ENCODE measurements at places on chromosomes 12 and 14.

DNA sequence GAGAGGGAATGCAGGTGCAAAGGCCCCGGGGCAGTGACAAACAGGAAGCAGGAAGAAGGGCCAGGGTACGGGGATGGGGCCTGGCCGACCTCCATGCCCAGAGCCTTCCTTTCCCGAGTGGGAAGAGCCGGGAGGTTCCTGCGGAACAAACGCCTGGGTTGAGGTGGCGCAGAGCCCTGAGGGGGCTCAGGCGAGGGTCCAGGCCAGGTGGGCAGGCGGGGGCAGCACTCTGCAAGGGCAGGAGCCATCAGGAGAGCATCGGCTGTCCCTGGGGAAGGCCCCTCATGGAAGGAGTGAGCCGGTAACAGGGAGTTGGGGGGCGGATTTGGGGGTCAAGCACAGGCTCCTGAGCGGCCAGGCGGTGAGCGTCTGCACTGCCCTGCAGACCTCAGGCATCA, 18.1 kb upstream of the FBRSL1 start:
- no peak for DNase-seq

- no peak for DNase-seq
Measured at GRCh38 chr12:124938587-124938986, 24.1 kb upstream of the UBC start.

GRCh38 chr14:95313190-95313589, 6.5 kb downstream of the CLMN start:
- DNase-seq, result no peak

DNA sequence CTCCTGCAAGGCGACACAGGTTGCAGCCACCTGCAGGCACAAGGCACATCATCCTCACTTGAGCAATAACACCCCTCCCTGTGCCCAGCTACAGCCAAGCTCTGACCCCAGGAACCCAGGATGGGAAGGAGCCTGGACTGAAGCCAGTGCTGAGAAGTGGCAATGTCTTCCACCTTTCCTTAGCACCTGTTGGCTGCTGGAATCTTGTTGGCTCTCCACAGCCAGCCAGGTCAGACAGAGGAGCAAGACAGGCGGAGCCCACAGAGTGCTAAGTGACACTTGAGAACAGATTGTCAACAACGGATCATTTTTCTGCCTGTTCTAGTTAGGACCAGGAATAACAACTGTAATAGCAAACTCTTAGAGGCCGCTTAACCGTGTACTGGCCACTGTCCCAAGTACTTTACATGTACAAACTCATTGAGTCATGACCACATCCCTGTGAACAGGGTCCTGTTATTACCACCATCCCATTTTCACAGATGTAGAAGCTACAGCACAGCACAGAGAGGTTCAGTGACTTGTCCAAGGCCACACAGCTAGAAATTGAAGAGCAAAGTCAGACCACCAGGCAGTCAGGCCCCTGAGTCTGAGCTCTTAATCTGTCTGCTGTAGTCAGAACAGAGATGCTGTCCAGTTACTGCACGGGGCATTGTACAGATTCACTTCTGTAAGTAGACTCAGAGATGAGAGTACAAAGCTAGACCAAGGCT, 45.6 kb downstream of the RNFT2 start:
- no peak for DNase-seq

GRCh38 chr12:49882851-49883464, 20.7 kb downstream of the FAIM2 start:
- no peak for DNase-seq

DNA sequence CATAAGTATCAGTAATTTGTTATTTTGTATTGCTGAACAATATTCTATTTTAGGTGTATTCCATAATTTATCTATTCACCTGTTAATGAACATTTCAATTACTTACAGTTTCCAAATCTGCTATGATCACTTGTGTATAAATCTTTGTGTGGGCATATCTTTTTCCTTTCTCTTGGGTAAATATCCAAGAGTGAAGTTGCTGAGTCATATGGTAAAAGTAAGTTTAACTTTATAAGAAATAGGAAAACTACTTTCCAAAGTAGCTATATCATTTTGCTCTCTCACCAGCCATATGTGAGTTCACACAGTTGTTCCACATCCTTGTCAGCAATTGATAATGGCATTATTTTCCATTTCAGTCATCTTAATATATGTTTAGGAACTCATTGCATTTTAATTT, 66.6 kb upstream of the KITLG start:
- no peak for DNase-seq

- DNase-seq, result no peak
Measured at GRCh38 chr14:49017447-49017846, 568.7 kb downstream of the RPS29 start.

DNA sequence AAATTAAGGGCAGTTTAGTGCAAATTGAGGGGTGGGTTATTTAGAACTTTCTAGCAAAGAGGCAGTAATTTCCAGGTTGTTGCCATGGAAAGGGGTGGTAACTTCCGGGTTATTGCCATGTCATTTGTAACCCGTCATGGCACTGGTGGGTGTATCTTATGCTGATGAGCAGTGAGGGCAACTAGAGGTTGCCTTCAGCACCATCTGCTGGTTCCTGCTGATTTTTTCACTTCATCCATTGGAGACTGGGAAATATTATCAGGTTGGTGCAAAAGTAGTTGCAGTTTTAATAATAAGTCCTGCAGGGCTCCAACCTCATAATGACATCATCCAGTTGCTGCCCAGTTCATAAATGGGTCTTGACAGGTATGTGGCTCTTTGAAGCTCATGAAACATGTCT, 24.4 kb upstream of the SERPINA4 start:
- no peak for DNase-seq

- DNase-seq, result no peak
Measured at GRCh38 chr12:65603438-65604351, 220.6 kb upstream of the HMGA2 start.

- DNase-seq, result no peak
Measured at GRCh38 chr14:23538785-23539184, 12.8 kb downstream of the ZFHX2 start.

GRCh38 chr12:19238540-19238939, 109.0 kb downstream of the PLEKHA5 start:
- no peak for DNase-seq

GRCh38 chr12:125329239-125330102, 264.2 kb downstream of the AACS start:
- no peak for DNase-seq

DNA sequence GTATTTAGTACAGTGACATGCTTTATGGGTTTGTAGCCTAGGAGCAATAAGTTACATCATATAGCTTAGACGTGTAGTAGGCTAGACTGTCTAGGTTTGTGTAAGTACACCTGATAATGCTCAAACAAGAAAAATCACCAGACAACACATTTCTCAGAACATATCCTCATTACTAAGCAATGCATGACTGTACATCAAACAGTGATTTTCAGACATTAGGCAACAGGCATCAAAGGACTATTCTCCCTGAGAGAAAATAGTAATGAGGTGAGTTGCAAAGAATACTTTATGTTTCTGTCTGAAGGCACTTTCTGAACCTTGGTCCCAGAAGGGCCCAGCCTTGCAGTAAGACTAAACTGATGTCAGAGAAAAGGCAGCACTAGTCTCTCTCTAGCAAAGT, 48.4 kb upstream of the SYT10 start:
- DNase-seq, result no peak

DNA sequence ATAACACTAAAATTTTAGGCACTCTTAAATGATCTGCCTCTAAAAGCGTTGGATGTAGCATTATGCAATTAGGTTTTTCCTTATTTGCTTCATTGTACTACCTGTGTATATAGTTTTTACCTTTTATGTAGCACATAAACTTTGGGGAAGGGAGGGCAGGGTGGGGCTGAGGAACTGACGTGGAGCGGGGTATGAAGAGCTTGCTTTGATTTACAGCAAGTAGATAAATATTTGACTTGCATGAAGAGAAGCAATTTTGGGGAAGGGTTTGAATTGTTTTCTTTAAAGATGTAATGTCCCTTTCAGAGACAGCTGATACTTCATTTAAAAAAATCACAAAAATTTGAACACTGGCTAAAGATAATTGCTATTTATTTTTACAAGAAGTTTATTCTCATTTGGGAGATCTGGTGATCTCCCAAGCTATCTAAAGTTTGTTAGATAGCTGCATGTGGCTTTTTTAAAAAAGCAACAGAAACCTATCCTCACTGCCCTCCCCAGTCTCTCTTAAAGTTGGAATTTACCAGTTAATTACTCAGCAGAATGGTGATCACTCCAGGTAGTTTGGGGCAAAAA, 4.1 kb downstream of the CDKN1B start:
- DNase-seq, result no peak

DNA sequence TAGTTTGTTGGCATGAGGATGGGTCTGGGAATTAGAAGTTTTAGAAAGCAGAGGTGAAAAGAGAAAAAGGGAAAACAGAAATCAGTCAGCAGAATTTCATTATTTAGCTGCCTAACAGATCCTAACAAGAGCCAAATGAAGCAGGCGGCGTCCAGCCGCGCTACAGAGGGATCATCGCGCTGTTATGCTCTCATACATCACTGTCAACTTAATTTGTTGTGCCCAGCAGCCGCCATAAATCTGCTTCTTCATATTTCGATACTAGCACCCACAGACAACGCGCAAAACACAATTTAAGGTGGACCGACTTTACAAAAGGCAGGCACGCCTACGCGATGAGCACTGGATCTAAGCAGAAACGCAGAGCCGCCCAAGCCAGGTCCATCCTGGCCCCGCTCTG, 66.7 kb downstream of the SETD3 start:
- no peak for DNase-seq

DNA sequence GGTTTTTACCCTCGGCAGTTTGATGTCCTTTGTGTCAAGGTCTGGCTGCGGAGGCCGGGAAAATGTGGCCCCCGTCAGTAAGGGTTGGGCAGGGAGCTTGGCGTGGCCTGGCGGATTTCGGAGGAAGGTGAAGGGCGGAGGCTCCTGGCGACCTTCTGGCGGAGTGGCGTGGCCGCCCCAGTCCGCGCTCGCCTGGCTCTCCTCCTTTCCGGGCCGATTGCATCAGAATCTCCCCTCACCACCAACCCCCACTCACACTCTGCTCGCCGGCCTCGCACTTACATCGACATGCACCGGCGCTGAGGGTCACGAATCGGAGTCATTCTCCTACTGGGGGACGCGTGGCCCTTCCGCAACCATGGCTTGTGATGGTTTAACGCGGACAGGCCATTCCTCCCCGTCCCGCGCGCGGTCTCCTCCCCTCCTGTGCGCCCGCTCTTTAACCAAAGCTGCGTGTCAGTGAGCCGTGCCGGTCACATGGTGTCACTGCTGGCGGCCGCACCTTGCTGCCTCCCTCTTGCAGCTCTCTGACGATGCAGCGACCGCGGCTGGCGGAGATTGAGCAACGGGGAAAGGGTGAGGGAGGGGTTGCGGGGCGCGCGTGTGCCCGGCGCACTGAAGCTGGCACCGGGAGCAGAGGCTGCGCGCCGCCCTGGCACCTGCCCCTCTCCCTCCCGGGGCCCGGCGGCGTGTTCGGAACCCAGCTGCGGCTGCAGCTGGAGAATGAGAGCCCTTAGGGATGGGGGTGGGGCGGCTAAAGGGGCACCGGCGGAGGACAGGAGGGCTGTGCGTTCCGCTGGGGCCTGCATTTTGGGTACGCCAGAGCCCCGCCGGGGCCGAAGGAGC, at the start of gene SLC38A1:
Gene SLC38A1 (minus strand): TSS at position 461 of the 846 bp plus-strand sequence. CDS start 29,243 bp downstream, outside the sequence.
- DNase-seq, result no peak

DNA sequence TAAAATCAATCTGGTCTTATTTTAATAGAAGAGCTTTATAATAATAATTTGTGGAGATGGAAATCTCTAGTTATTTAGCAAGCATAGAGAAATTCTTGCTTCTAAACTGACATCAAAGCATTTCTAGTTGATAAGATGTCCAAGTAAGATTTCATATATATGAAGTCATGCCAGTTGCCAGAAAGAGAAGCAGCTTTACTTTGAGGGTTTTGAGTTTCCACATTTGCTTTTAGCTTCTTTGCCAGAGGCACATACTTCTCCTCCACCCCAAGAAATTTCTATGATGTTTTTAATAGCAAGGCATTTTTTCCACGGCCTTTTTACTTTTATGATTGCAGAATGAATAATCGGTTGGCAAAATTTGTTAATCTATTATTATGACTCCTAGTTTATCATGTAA, 24.2 kb upstream of the YAF2 start:
- no peak for DNase-seq

DNA sequence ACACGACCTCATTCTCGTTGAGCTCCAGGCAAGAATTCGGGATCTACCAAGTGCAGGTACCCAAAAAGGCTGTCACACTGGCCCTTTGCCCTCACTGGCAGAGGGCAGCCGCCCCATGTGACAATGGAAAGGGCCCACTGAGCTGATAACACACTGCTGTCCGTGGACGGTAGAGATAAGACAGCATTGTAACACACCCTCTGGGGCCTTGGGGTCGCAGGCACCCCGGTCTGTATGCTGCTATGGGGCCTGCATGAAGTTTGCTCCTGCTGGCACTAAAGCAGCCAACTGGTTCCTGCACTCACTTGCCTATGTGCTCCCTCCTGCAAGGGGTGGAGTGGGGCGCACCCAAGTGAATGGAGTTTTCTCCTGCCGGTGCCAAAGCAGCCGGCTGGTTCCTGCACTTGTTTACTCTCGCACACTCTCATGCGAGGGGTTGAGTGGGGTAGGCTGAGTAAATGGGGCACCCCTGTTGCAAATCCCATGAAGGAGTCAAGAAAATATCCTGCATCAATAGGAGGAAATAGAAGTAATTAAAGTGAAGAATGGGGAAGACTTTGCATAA, 477.9 kb downstream of the ATP23 start:
- no peak for DNase-seq

DNA sequence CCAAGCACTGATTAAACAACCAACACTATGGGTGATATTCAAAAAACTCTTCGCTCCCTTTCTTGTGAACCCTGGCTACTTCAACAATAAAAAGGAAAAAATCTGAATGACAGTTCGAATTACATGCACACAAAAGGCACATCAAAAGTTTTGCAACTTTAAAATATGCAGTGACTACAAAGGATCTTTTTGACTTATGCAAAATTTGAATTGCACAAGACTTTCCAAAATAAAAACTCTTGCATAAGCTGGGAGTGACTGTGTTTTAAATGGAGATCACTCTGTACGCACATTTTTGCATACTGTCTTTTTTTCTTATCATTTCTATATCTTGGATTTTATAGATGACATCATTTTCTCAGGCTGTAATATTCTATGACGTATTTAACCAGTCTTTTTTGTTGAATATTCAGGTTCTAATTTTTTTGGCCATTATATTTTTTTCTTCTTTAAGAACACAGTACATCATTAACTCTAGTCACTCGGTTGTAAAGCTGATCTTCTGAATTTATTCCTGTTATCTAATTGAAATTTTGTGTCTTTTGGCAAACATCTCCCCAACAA, 667.6 kb upstream of the TBX3 start:
- DNase-seq, result no peak

- DNase-seq, result no peak
Measured at GRCh38 chr12:115062741-115063140, 378.8 kb upstream of the TBX3 start.

Measured in SK-N-MC (cell line).